KG1 (cell line): ENCODE measurements at places on chromosomes 2 and 18.

- no peak for DNase-seq
Observed at GRCh38 chr2:19542796-19543662, 184.6 kb upstream of the OSR1 start.

GRCh38 chr2:15780912-15781574 lies 159.3 kb upstream of the MYCN start:
- DNase-seq: no peak

GRCh38 chr18:42623935-42624334 lies 491.6 kb downstream of the RIT2 start:
- DNase-seq: no peak

DNA sequence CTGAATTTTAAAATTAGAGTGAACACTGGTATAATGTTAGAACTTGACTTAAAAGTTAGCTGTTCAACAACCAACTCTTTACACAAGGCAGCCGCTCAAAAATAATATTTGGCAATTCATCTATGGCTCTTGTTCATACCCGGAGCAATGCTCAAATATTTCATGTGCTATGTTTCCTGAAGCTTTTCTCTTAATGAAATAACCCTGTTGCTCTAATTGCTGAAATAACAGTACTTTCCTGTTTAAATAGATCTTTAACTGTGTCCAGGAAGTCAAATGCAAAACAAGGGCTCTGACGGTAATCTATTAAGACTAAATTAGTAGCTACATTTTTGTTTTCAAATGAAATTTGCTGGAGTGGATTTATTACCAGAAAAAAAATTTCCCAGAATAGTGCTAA lies 33.7 kb downstream of the RFTN2 start:
- no peak for DNase-seq

GRCh38 chr2:225598897-225599296 lies 199.4 kb downstream of the NYAP2 start:
- DNase-seq: no peak

DNA sequence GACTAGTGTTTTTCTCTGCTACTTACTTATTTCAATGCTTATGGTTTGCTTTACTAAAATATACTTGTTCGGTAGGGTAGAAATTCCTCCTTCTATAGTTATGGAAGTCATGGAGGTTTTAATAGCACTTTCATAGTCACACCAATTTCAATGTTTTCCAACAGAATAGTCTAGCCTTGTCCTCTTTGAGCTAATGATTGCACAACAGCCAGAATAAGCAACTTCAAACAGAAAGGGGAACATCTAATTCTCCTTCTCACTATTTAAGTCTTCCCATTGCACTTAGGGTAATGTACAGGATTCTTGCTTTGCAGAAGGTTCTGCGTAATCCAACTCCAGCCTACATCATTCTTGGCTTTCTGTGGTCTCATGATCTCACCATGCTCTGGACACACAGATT lies 287.7 kb upstream of the GCFC2 start:
- DNase-seq: no peak

- DNase-seq: no peak
Observed at GRCh38 chr2:210997373-210997772, 441.0 kb downstream of the CPS1 start.

DNA sequence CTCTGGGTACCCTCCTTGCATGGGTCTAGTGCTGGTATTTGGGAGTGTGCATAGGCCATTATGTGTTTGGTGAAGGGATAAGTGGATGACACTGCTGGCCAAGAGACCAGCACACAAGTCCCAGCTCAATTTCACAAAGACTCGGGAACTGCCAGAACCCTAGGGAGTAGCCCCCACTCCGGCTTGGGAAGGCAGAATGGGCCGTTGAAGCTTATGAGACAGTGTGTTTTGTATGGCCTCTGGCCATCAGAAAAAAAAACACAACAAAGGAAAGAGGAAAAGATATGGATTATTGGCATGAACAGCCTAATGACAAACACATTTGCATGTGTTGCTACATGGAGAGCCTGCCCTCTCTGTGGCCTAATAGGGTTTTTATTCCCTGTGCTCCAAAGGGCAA lies 144.2 kb downstream of the TTC32 start:
- no peak for DNase-seq

DNA sequence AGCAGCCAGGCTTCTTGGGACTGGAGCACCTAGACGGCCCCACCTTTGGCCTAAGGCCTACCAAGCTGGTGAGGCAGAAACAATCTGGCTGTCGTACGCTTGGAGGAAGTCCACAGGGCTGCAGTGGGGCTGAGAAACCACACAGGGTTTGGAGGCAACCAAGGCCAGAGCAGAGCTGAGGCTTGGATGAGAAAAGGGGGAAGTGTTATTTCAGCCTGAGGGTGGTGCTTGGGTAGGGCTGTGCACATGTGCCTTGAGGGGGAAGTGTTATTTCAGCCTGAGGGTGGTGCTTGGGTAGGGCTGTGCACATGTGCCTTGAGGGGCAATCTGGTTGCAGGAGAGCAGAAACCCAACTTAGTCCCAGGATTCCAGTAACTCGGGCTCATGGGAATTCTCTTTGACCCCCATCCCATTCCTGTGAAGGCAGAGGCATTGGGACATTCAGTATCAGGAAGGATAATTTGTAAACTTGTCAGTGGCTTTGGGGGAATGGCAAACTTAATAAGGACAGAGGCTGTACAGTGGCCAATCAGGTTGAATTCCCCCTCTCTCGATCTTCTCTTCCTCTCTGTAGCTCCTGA lies 971 bp upstream of the FBXO41 start:
- DNase-seq: peak; percentile 77

DNA sequence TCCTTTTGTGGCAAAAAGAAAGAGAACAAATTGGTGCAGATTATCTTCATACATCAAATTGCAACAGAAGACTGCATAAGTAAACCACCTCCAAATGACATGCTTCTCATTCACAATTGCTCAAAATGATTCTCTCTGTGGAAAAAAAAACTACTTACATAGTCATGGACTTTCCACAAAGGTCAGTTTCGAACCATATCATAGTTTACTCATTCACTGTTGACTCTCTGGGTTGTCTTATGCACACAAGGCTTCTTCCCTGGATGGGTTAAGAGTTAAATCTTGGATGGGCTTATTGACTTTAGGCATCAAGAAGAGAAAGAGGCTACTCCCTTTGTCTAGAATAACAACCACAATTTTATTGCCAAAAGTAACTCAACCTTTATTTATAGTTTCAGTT lies 91.3 kb upstream of the RAB27B start:
- no peak for DNase-seq

DNA sequence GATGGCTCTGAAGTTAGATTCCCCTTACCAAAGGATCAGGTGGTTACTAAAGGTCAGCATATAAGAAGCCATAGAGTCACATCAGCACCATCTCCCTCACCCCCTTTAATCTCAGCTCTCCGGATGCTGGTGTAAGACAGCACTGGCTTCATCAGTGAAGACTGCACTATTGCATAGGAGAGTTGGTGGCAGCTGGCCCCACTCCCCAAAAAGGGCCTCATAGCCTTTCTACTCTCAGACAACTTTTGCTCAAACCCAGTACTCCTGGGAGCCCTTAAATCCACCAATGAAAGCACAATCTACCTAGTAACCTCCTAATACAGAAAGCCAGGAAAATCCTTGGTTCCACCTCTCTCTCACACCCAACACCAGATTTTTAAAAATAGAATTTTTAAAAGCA lies 6.9 kb upstream of the DIPK1C start:
- DNase-seq: no peak

GRCh38 chr2:18132697-18133096 lies 254.2 kb downstream of the KCNS3 start:
- DNase-seq: no peak

DNA sequence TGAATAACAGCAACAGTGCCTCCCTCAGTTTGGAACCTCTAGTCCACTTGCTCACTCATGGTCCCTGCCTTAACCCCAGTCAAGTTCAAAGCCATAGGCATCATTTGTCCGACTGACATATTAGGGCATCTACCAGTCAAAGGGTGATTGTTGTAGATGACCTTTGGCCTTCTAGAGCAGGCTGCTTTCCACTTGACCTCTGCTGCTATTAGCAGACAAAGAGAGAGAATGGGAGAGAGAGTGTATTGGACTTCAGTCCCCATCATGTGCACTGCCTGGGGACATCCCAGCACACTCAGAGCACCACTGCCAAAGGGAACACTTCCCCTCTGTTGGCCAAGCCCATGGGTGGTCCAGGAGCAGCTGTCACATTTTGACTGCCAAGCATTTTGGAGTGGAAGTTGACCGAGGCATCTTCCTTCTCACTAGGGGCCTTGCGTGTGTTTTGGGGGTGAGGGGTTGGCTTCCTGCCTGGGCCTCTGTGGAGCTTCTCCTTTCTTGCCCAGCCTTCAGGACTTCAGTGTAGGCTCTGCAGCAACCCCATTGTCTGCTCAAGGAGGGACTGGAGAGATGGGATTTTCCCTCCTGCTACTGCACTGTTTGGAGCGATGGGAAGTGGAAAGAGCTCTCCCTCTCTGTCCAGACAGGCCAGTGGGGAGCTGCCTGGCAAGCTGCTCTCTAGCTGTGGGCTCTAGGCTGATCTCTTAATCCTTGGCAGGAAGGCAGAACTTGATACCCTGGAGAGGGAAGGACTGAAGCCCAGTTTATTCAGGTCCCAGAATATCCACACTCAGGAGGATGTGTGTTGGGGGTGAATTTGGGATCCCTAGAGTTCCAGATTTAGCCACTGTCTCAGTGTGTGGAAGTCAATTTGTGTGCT lies 68.1 kb downstream of the TMEM247 start:
- no peak for DNase-seq

DNA sequence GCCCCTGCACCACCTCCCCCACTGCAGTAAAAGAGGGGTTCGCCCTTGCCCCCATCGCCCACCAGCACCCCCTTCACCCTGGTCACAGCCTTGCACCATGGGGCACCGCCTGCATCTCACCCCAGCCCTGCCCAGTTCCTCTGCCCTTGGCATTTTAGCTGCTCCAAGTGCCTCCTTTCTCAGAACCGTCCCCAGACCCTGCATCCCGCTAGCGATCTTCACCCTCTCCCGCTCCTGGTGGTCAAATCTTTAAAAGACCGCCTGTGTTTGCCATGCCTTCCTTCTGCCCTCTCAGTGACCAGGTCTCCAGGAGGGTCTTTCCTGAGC lies 114.7 kb upstream of the OTOS start:
- no peak for DNase-seq
